ENCODE measurements at places on chromosomes 6 and 20. TPM values are rescaled to one million over a fixed set of nuclear protein-coding genes. Genes with fewer than 3 reads are reported as not detected.

GRCh38 chr6:167963589-167964057 lies 33.8 kb upstream of the KIF25 start:
- peaks cover 29% of the 10 kb centered on the region for H3K36me3 ChIP-seq
- no peak for DNase-seq
- peaks cover 4% of the 10 kb centered on the region for H3K4me1 ChIP-seq

The TREM2 gene
- 21.0 TPM for total RNA-seq

GRCh38 chr20:64225171-64225595 lies 30.4 kb upstream of the PCMTD2 start:
- peaks cover 80% of the 10 kb centered on the region for H3K36me3 ChIP-seq
- no peaks in the 10 kb centered on the region for H3K27me3 ChIP-seq
- H3K27ac ChIP-seq: peak overlapping the region; percentile 86
- peaks cover 73% of the 10 kb centered on the region for H3K4me1 ChIP-seq
- DNase-seq: no peak

DNA sequence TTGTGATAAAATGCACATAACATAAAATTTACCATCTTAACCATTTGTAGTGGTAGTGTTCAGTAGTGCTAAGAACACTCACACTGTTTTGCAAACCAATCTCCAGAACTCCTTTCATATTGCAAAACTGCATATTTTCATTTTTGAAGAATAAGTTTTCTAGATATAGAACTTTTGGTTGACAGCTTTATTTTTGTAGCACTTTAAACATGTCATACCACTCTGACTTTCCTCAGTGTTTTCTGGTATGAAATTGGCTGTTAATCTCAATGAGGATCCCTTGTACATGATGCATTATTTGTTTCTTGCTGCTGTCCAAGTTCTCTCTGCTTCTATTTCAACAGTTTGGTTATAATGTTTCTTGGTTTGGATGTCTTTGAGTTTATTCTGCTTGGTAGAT lies 45.1 kb upstream of the MICB start:
- no peak overlapping the region for H3K4me3 ChIP-seq
- no peaks in the 10 kb centered on the region for H3K4me1 ChIP-seq
- no peak overlapping the region for H3K27ac ChIP-seq

GRCh38 chr20:37393863-37394542 lies 48.1 kb downstream of the SRC start:
- peaks cover 92% of the 10 kb centered on the region for H3K36me3 ChIP-seq
- no peak overlapping the region for H3K4me3 ChIP-seq
- peak overlapping the region; percentile 8 for H3K27ac ChIP-seq

- no peak overlapping the region for H3K4me3 ChIP-seq
- H3K4me1 ChIP-seq: no peaks in the 10 kb centered on the region
- H3K27ac ChIP-seq: no peak overlapping the region
- no peaks in the 10 kb centered on the region for H3K27me3 ChIP-seq
Measured at GRCh38 chr6:121994919-121995318, 404.5 kb upstream of the HSF2 start.

The RRAGD gene
- total RNA-seq: 58.3 TPM

All from spinal cord (tissue), 10 donors.